T-helper 17 cell (primary cell): ENCODE measurements at places on chromosomes 16 and 17. TPM values are rescaled to one million over a fixed set of nuclear protein-coding genes. Genes with fewer than 3 reads are reported as not detected.

GRCh38 chr16:15955425-15955824 lies 6.0 kb downstream of the ABCC1 start:
- peaks cover 48% of the 10 kb centered on the region for H3K4me1 ChIP-seq
- DNase-seq = no peak
- peak overlapping the region; percentile 95 for H3K27ac ChIP-seq
- H3K4me3 ChIP-seq = no peak overlapping the region
- H3K36me3 ChIP-seq = peaks cover 2% of the 10 kb centered on the region
- no peaks in the 10 kb centered on the region for H3K27me3 ChIP-seq

ALOX15B gene
- total RNA-seq = not detected

GRCh38 chr16:5058476-5058875 lies 7.3 kb downstream of the C16orf89 start:
- no peaks in the 10 kb centered on the region for H3K36me3 ChIP-seq
- no peak overlapping the region for H3K4me3 ChIP-seq
- H3K27me3 ChIP-seq = peaks cover 9% of the 10 kb centered on the region
- no peak overlapping the region for H3K27ac ChIP-seq
- H3K4me1 ChIP-seq = peaks cover 4% of the 10 kb centered on the region
- no peak for DNase-seq

DNA sequence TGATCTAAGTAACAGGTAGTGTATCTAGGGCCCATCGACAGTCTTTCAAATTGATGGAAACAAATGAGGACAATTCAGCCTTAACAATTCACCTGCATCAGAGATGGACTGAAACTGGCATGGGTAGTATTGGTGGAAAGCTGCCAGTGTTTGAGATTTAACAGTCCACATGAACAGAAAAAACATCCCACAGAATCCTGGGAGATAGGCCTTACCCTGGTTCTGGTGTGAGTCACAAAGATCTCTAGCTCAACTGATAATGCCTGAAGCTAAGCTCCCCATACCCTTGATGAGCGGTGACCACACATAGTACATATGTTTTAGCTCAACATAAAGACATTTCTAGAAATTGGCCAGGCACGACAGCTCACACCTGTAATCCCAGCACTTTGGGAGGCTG lies 21.9 kb downstream of the CRK start:
- no peak overlapping the region for H3K27ac ChIP-seq
- DNase-seq = no peak
- H3K4me3 ChIP-seq = no peak overlapping the region
- H3K27me3 ChIP-seq = no peaks in the 10 kb centered on the region

MILR1 gene
- 1.0 TPM for total RNA-seq

LGALS9 gene
- 66.3 TPM for total RNA-seq

CA4 gene
- not detected for total RNA-seq

GRCh38 chr16:14613991-14614390 lies 16.1 kb downstream of the PARN start:
- no peak overlapping the region for H3K4me3 ChIP-seq
- peaks cover 11% of the 10 kb centered on the region for H3K36me3 ChIP-seq
- H3K27ac ChIP-seq = no peak overlapping the region
- H3K4me1 ChIP-seq = peaks cover 4% of the 10 kb centered on the region
- H3K27me3 ChIP-seq = no peaks in the 10 kb centered on the region

HOXB6 gene
- total RNA-seq = not detected

DNA sequence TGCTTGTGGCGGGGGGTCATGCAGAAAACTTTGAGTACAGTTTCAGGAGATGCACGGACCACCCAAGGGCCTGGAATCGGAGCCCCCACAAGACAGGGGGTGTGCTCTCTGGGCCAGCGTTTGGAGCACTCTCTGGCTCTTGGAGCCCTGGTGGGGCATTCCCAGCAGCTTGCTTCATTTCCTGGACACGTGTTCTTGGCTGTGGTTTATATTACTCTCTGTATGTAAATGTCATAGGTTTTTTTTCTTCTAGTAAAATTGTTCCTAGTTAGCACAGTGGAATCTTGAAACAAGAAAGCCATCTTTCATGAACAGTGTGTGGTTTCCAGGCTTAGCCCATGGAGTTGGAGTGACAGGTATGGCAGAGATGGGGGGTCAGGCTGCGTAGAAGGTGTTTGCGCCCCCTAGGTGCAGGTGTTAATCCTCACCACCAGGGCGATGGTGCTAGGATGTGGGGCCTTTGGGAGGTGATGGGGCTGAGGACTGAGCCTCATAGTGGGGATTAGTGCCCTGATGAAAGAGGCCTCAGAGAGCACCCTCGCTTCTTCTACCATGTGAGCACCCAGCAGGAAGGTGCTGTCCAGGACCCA lies 79.8 kb downstream of the JPH3 start:
- no peaks in the 10 kb centered on the region for H3K36me3 ChIP-seq
- peaks cover 16% of the 10 kb centered on the region for H3K27me3 ChIP-seq
- no peak overlapping the region for H3K27ac ChIP-seq
- H3K4me1 ChIP-seq = peaks cover 6% of the 10 kb centered on the region

DNA sequence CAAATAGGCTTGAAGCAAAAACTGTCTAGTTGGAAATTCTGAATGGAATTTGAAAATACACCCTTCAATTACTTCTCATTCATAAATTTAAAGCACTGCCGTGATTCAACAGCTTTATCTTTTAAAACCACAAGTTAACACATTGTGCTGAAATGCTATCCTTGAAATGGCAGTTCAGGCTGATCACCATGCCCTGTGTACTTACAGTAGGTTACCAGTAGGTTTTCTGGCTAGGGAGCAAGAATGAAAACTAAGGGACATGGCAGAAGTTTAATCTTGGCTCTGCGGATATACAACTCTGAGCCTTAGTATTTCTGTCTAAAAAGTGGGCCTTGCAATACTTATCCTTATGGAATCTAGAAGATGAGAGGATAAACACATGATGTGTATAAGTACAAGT lies 28.0 kb downstream of the NXPH3 start:
- no peak for DNase-seq
- no peak overlapping the region for H3K27ac ChIP-seq
- no peak overlapping the region for H3K4me3 ChIP-seq
- peaks cover 3% of the 10 kb centered on the region for H3K4me1 ChIP-seq

- H3K27ac ChIP-seq = peak overlapping the region; percentile 41
- no peaks in the 10 kb centered on the region for H3K27me3 ChIP-seq
- H3K4me1 ChIP-seq = peaks cover 21% of the 10 kb centered on the region
- no peak overlapping the region for H3K4me3 ChIP-seq
- DNase-seq = no peak
These were observed 15.4 kb downstream of the PLLP start for GRCh38 chr16:57268804-57269800.

DNA sequence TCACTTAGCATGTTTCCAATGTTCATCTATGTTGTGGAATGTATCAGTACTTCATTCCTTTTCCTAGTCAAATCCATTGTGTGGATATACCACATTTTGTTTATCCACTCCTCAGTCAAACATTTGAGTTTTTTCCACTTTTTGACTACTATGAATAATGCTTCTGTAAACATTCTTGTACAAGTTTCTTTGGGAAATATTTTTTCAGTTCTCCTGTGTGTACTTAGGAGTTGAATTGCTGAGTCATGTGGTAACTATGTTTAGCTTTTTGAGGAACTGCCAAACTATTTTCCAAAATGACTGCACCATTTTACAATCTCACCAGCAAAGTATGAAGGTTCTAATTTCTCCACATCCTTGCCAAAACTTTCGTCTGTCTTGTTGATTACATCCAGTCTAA lies 223.7 kb upstream of the AXIN2 start:
- H3K27me3 ChIP-seq = peaks cover 4% of the 10 kb centered on the region
- no peaks in the 10 kb centered on the region for H3K4me1 ChIP-seq
- no peak overlapping the region for H3K4me3 ChIP-seq
- H3K27ac ChIP-seq = peak overlapping the region; percentile 14
- DNase-seq = no peak

DNA sequence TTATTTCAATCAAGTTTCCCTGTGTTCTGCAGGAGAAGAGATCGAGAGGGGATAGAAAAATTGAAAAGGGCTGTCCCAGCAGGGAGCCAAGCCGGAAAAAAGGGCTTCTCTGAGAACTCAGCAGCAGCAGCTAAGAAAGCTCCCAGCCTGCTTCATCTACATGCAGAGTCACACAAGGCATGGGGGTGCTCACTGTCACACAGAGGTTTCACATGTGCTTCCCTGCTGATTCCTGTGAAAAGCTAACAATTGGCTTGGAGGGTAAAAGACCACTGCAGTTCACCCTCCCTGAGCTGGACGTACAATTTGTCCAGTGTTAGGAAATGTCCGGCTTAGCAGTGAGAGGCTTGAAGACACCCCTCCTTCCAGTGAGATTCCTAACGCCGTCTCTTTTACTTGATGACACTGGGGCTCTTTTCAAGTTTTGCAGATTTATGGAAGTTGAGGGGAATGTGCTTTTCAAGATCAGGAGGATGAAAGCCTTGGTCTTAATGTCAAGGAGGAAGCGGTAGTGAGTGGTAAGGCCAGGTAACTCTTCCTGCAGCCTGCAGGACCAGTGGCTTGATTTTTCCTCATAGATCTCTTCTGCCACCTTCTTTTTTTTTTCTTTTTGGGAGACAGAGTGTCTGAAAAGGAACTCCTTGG lies 85.6 kb downstream of the WNT3 start:
- H3K27ac ChIP-seq = peak overlapping the region; percentile 2
- no peaks in the 10 kb centered on the region for H3K27me3 ChIP-seq
- H3K36me3 ChIP-seq = peaks cover 5% of the 10 kb centered on the region
- H3K4me3 ChIP-seq = no peak overlapping the region
- H3K4me1 ChIP-seq = peaks cover 8% of the 10 kb centered on the region
- DNase-seq = no peak

DNA sequence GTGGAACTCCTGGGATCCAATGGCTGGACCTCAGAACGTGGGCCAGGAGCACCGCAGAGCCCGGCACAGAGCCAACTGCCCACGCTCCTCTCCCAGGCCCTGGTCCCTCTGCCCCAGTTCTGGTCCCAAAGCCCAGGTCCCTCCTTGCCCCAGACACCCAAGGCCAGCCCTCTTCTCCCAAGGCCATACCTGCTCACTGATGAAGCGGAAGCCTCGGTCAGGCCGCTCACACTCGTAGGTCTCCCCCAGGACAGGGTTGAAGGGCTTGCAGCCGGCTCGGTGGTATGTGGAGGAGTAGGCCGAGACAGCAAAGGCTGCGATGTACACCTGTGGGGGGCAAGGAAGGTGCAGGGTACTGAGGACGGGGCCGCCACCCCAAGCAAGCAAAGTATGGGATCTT lies 8.5 kb downstream of the OSBPL7 start:
- H3K27me3 ChIP-seq = no peaks in the 10 kb centered on the region
- DNase-seq = no peak
- peaks cover 17% of the 10 kb centered on the region for H3K4me1 ChIP-seq
- H3K36me3 ChIP-seq = peaks cover 25% of the 10 kb centered on the region
- H3K4me3 ChIP-seq = peak overlapping the region; percentile 66
- peak overlapping the region; percentile 87 for H3K27ac ChIP-seq

GRCh38 chr16:68364561-68364998 lies 53.8 kb downstream of the PRMT7 start:
- H3K27me3 ChIP-seq = peaks cover 19% of the 10 kb centered on the region
- no peak for DNase-seq
- peaks cover 28% of the 10 kb centered on the region for H3K4me1 ChIP-seq
- H3K36me3 ChIP-seq = peaks cover 4% of the 10 kb centered on the region

DNA sequence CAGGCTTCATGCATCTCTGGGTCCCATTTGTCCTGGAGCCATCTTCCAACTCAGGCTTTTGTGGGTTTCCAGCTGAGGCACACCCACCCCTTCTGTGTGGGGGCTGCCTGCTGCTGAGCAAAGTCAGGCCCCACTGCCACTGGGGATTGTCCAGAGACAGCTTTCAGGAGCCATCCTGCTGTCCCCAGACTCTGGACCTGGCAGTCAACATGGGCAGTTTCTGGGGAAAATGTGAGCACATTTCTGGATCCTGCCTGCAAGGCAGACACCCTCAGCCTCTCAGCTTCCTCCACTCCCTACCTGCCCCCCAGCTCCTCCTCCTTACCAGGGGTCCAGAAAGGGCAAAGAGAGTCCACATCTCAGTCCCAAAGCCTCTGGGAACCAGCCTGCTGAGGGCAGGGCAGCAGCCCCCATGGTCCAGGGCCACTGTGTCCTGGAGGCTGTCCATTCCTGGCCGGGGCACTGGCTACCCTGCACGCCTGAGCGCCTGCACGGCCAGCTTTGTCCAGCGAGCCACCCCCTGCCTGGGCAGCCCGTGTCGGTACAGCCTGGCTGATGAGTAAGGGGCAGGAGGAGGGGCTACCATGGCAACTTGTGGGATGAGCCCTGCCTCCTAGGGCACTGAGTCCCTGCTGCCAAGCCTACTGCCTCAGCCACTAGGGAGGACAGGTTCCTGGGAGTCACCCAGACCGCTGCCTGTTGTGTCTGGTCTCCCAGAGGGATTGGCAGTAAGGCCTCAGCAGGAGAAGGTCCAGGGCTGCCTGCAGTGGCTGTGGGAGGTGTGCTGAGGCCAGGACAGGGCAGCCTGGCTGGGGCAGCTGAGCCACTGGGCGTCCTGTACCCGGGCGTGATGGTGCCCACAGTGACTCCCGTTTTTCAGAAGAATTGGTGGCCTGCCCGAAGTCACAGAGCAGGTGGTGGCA lies at the start of gene SLC47A2:
TSS of gene SLC47A2 (minus strand) at position 477 of the 923 bp plus-strand sequence. CDS start at position 448, 29 bp downstream.
- no peak within 1 kb of the TSS for H3K27ac ChIP-seq
- no peak within 1 kb of the TSS for H3K4me3 ChIP-seq
- no peaks in the 10 kb centered on the region for H3K36me3 ChIP-seq
- no peak for DNase-seq
- H3K27me3 ChIP-seq = no peaks in the 10 kb centered on the region
- H3K4me1 ChIP-seq = no peaks in the 10 kb centered on the region

SLC6A4 gene
- 5.0 TPM for total RNA-seq

- peak overlapping the region; percentile 15 for H3K4me3 ChIP-seq
- no peak for DNase-seq
- H3K27me3 ChIP-seq = no peaks in the 10 kb centered on the region
- no peaks in the 10 kb centered on the region for H3K36me3 ChIP-seq
- peaks cover 13% of the 10 kb centered on the region for H3K4me1 ChIP-seq
- peak overlapping the region; percentile 21 for H3K27ac ChIP-seq
These were observed 9.5 kb downstream of the MYCBPAP start for GRCh38 chr17:50517504-50518383.

SLFN12 gene
- 5.3 TPM for total RNA-seq

HSD17B1 gene
- total RNA-seq = 0.90 TPM

HOXB7 gene
- total RNA-seq = not detected

- H3K4me3 ChIP-seq = no peak overlapping the region
- DNase-seq = no peak
- H3K36me3 ChIP-seq = no peaks in the 10 kb centered on the region
These were observed 2.1 kb downstream of the NME1 start for GRCh38 chr17:51155416-51155815.

SSTR5 gene
- total RNA-seq = not detected

DNA sequence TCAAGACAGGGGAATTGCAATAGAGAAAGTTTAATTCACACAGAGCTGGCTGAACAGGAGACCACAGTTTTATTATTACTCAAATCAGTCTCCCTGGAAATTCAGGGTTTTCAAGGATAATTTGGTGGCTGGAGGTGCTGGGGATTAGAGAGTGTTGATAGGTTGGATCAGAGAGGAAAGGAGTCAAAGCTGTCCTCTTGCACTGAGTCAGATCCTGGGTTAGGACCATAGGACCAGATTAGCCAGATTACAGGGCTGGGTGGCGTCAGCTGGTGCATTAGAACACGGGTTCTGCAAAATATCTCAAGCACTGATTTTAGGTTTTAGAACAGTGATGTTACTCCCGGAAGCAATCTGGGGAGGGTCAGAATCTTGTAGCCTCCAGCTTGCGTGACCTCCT lies 1.8 kb upstream of the NSMCE1 start:
- no peak overlapping the region for H3K4me3 ChIP-seq
- peaks cover 9% of the 10 kb centered on the region for H3K36me3 ChIP-seq
- peaks cover 46% of the 10 kb centered on the region for H3K4me1 ChIP-seq

- H3K36me3 ChIP-seq = no peaks in the 10 kb centered on the region
- no peaks in the 10 kb centered on the region for H3K27me3 ChIP-seq
- no peak for DNase-seq
- no peaks in the 10 kb centered on the region for H3K4me1 ChIP-seq
- H3K4me3 ChIP-seq = no peak overlapping the region
- no peak overlapping the region for H3K27ac ChIP-seq
These were observed 19.0 kb downstream of the ABR start for GRCh38 chr17:1160591-1161390.
